ENCODE measurements at places on chromosomes 2 and 18.
A peak's percentile ranks its signal among the peaks of the same experiment; 100 is the strongest.

- no peak for DNase-seq
Observed at GRCh38 chr18:10856132-10856531, 293.2 kb downstream of the PIEZO2 start.

- no peak for DNase-seq
Observed at GRCh38 chr18:58495634-58496033, 133.3 kb downstream of the ALPK2 start.

- no peak for DNase-seq
Observed at GRCh38 chr2:241755777-241756176, 20.8 kb upstream of the GAL3ST2 start.

DNA sequence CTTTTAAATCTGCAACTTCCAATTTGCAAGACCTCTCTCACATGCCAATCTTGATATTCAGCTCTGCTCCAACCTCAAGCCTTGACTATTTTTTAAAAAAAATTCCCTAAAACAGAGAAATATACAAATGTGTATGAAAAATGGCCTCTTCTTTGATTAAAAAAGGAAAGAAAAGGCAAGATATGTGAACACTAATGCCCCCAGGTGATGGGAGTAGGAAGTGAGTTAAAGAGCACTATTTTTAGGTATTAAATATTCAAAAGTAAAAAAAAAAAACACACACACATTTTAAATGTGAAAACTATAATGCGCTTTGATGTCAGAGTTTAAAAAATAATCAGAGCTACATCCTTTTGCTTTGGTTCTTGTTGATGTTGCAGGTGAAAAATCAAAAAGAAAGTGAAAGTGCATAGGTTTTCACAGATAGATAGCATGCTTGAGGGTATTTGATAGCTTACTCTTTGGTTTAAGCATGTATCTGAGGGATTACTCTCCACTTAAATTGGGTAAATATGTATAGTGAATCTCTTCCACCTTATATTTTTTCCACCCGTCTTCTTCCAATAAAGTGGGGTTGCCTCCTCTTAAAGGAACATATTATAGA lies 406.0 kb upstream of the POU3F3 start:
- DNase-seq: no peak

DNA sequence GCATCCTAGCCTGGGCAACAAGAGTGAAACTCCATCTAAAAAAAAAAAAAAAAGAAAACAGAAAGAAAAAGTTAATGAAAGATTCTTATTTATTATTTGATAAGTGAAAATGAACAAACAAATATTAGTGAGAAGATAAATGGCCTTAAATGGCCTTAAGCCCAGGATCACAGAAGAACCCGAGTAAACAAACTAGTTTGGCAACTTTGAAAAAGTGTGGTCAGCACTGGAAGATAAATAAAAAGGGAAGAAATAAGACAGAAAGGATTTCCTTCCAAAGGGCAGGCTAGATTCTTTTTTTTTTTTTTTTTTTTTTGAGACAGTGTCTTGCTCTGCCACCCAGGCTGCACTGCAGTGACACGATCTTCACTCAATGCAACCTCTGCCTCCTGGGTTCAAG lies 692.4 kb downstream of the CPS1 start:
- no peak for DNase-seq

DNA sequence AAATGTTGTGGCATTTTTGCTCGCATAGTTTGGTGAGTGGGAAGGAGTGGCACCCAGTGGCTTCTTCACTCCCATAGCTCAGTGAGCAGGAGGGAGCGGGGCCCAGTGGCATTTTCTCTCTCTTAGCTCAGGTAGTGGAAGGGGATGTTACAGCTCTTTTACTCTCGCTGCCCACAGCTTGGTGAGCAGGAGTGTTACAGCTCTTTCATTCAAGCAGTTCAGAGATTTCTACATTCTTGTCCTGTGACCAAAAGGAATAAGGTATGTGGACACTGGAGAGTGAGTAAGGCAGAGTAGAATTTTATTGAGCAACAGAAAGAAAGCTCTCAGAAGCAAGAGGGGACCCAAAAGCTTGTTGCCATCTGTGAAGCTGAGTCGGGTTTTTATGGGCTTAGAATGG lies 192.4 kb downstream of the SPAG16 start:
- DNase-seq: no peak

- DNase-seq: no peak
Observed at GRCh38 chr2:11995456-11995855, 249.0 kb downstream of the LPIN1 start.

GRCh38 chr2:40037303-40037702 lies 258.2 kb upstream of the THUMPD2 start:
- DNase-seq: no peak

DNA sequence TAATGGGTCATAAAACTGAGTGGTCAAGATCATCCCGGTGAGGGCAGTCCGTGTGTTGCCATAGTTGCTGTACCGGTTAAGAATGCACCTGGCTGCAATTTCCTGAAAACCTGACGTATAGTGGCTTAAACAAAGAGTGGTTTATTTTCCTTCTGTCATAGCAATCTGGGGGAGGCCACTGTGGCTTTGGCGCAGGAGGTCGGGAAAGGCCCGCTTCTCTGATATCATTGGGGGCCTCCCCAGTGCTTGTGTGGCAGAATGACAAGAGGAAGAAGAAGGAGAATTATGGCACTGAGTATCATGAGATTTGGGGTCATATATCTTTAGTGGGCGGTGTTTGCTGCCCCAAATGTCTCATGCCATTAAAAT lies 4.4 kb downstream of the C2orf92 start:
- peak; percentile 37 for DNase-seq

GRCh38 chr2:217847115-217847514 lies 155.7 kb downstream of the TNS1 start:
- no peak for DNase-seq
